ENCODE measurements at places on chromosomes 6 and 20. TPM values are rescaled to one million over a fixed set of nuclear protein-coding genes. Genes with fewer than 3 reads are reported as not detected.
A peak's percentile ranks its signal among the peaks of the same experiment; 100 is the strongest.

DNA sequence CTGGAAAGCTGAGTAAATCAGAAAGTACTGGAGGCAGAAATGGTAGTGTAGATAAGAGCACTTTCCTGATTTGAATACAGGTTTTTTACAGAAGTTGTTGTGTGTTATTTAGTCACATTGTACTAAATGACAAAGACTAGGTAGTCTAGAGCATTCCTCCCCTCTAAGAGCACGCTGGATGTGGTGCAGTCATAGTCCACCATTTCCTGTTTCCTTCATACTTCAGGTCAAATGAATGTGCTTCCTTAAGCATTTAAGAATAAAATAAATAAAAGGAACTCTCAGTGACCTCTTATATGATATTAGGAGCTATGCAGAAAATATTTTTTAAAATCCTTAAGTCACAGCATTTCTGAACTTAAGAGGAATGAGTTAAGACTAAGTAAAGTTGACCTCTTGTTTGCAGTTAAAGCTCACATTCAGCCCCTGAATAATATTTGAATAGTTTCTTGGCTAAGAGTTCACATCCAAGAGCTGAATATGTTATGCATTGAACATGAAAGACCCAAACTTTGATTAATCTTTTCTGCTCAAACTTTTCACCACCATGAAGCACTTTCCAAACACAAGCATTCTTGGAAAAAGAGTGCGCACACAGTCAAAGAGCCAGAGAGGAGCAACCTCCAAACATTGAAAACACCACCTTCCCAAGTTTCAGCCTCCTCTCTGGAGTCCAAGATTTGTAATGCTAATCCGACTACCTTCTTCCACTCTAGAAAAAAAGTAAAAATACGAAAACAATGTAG lies 53.4 kb upstream of the TMEM30A start:
- H3K27me3 ChIP-seq = no peaks in the 10 kb centered on the region
- no peak overlapping the region for H3K4me3 ChIP-seq
- no peak overlapping the region for H3K27ac ChIP-seq
- H3K4me1 ChIP-seq = peaks cover 8% of the 10 kb centered on the region
- no peak for DNase-seq
- H3K36me3 ChIP-seq = no peaks in the 10 kb centered on the region

- H3K36me3 ChIP-seq = no peaks in the 10 kb centered on the region
- no peak for DNase-seq
- no peak overlapping the region for H3K27ac ChIP-seq
- no peak overlapping the region for H3K4me3 ChIP-seq
- H3K27me3 ChIP-seq = no peaks in the 10 kb centered on the region
These were observed 852 bp upstream of the TFEB start for GRCh38 chr6:41736186-41736733.

DNA sequence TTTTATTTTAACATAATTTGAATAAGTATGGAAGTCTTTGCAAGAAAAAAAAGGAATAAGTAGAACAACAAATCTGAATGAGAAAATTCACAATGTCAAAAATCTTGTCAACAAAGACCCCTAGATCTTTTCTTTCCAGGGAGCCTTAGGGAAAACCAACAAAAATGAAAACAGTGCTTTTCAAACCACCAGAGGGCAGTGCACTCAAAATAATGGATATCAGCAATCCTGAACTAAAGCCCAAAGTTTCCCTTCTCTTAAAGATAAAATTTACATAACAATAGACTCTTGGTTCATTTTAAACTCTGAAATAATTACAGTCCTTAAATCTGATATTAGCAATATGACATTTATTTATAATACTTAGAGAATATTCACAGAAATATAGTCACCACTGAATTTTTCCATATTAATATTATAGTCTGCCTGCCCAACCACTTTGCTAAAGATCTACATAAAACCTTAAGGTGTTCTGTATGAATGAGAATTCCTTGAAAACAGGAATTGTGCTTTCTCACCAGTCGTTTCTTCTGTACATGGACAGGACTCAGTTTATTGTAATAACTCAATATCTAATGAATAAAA lies 105.3 kb upstream of the BMP5 start:
- no peak for DNase-seq
- no peaks in the 10 kb centered on the region for H3K4me1 ChIP-seq
- H3K27me3 ChIP-seq = no peaks in the 10 kb centered on the region
- no peak overlapping the region for H3K27ac ChIP-seq
- H3K36me3 ChIP-seq = no peaks in the 10 kb centered on the region

- peak; percentile 25 for DNase-seq
- no peaks in the 10 kb centered on the region for H3K4me1 ChIP-seq
- H3K4me3 ChIP-seq = no peak overlapping the region
- no peaks in the 10 kb centered on the region for H3K36me3 ChIP-seq
- no peak overlapping the region for H3K27ac ChIP-seq
- no peaks in the 10 kb centered on the region for H3K27me3 ChIP-seq
These were observed 2.3 kb upstream of the OCSTAMP start for GRCh38 chr20:46552460-46553420.

- H3K4me1 ChIP-seq = no peaks in the 10 kb centered on the region
- no peaks in the 10 kb centered on the region for H3K27me3 ChIP-seq
- H3K27ac ChIP-seq = peak overlapping the region; percentile 23
- no peak for DNase-seq
- no peaks in the 10 kb centered on the region for H3K36me3 ChIP-seq
These were observed 45.6 kb upstream of the SPDEF start for GRCh38 chr6:34601706-34602105.

Gene CRIP3
- not detected for total RNA-seq

GRCh38 chr6:169213814-169214520 lies 39.7 kb downstream of the THBS2 start:
- H3K27ac ChIP-seq = peak overlapping the region; percentile 86
- DNase-seq = no peak
- no peak overlapping the region for H3K4me3 ChIP-seq
- peaks cover 9% of the 10 kb centered on the region for H3K4me1 ChIP-seq
- no peaks in the 10 kb centered on the region for H3K36me3 ChIP-seq

Gene WFDC5
- not detected for total RNA-seq

DNA sequence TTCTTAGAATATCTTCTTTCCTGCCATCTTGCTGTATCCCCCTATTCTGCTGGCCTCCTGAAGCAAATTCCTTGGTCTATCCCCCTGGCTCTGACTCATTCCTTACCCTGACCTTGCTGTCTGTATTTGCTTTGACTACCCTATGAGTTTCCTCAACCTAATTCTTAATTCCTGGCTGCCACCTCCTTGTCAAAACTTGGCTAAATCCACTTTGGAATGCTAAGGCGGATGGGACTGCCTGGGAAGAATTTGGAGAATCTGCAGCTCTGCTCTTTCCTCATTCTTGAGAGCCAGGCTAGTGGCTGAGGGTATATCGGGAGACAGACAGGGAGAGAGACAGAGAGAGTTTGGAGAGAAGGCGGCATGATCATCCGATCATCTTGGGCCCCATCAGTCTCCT lies 24.4 kb downstream of the CAP2 start:
- no peaks in the 10 kb centered on the region for H3K4me1 ChIP-seq
- H3K36me3 ChIP-seq = no peaks in the 10 kb centered on the region
- no peak overlapping the region for H3K4me3 ChIP-seq

GRCh38 chr20:37757550-37757949 lies 63.7 kb downstream of the CTNNBL1 start:
- peak; percentile 18 for DNase-seq
- H3K36me3 ChIP-seq = peaks cover 12% of the 10 kb centered on the region
- H3K4me3 ChIP-seq = no peak overlapping the region
- H3K27me3 ChIP-seq = no peaks in the 10 kb centered on the region
- H3K27ac ChIP-seq = no peak overlapping the region

Gene SIRPG
- 2.5 TPM for total RNA-seq

Gene SMAP1
- 48.9 TPM for total RNA-seq

- no peaks in the 10 kb centered on the region for H3K4me1 ChIP-seq
- no peak for DNase-seq
- no peak overlapping the region for H3K27ac ChIP-seq
- H3K27me3 ChIP-seq = no peaks in the 10 kb centered on the region
- no peaks in the 10 kb centered on the region for H3K36me3 ChIP-seq
These were observed 1.1 kb upstream of the APOBEC2 start for GRCh38 chr6:41051873-41052272.

Gene XKR7
- 0.38 TPM for total RNA-seq

Gene PHACTR3
- 31.5 TPM for total RNA-seq

Gene FERMT1
- total RNA-seq = 21.2 TPM

DNA sequence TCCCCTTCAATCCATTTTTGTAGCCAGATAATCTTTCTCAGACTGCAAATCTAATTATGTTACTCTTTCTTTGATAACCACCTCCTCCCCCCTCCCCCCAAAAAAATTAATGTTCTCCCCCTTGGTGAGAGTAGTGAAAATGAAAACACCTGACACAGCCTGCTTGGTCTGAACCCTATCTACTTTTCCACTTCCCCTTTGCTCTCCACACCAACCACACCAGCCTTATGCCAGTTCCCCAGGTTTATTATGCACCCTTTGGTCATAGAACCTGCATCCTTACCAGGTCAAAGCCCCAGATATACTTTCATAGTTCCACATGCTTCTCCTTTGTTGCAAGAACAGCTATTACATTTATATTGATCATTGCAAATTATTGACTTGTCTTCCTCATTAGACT lies 19.4 kb downstream of the PFDN4 start:
- H3K27me3 ChIP-seq = no peaks in the 10 kb centered on the region
- no peaks in the 10 kb centered on the region for H3K36me3 ChIP-seq
- H3K27ac ChIP-seq = no peak overlapping the region

GRCh38 chr6:83592770-83593394 lies 80.5 kb downstream of the PRSS35 start:
- H3K27ac ChIP-seq = no peak overlapping the region
- no peak overlapping the region for H3K4me3 ChIP-seq
- DNase-seq = no peak
- H3K36me3 ChIP-seq = no peaks in the 10 kb centered on the region
- no peaks in the 10 kb centered on the region for H3K27me3 ChIP-seq
- no peaks in the 10 kb centered on the region for H3K4me1 ChIP-seq

DNA sequence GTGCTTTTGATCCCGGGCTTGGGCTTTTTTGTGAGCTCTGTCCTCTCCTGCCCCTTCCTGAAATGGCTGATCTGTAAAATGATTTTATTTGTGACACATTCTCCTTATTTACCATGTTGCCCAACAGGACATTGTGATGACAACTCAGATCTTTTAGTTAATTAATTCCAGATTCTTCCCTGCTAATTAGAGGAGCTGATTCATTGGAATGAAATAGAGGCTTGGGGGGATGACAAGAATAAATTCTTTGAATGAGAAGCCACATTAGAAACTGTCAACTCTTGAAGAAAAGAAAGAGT lies 26.1 kb upstream of the GABRR1 start:
- no peak overlapping the region for H3K4me3 ChIP-seq
- no peak for DNase-seq
- H3K4me1 ChIP-seq = no peaks in the 10 kb centered on the region
- no peaks in the 10 kb centered on the region for H3K36me3 ChIP-seq
- no peak overlapping the region for H3K27ac ChIP-seq

DNA sequence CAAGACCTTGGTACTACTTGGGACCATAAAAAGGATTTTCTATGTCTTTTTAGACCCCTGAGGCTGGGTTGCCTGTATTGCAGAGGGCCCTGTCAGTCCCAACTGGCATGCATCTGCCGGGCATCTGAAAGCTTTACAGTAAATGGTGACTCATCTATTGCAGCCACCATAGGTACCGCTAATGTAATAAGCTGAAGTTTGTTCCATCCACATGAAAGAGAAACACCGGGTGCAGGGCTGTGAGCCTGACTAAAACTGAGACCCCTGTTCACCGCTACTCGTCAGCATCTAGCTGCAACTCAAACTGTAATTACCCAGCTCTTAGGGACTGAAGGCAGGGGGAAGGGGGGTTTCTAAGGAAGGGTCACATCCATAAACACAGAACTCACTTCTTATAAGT lies 49.5 kb downstream of the TRERF1 start:
- DNase-seq = no peak
- no peaks in the 10 kb centered on the region for H3K27me3 ChIP-seq
- peaks cover 9% of the 10 kb centered on the region for H3K4me1 ChIP-seq
- H3K36me3 ChIP-seq = no peaks in the 10 kb centered on the region

- no peak for DNase-seq
- no peaks in the 10 kb centered on the region for H3K4me1 ChIP-seq
- no peaks in the 10 kb centered on the region for H3K27me3 ChIP-seq
- H3K36me3 ChIP-seq = no peaks in the 10 kb centered on the region
These were observed 101.6 kb upstream of the TMEM30A start for GRCh38 chr6:75386050-75386770.

DNA sequence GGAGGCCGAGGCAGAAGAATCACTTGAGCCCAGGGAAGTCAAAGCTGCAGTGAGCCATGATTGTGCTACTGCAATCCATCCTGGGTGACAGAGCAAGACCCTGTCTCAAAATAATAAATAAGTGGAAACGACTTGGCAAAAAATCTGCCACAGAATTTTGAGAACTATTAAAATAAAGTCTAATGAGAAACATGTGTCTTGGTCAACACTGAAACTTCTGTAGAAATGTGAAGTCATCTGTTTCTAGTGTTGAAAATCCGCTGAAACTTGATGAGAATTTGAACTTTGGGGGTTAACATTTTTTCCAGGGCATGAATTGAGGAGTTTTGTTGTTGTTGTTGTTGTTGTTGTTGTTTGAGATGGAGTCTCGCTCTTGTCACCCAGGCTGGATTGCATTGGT lies 29.0 kb upstream of the BCLAF1 start:
- H3K27me3 ChIP-seq = no peaks in the 10 kb centered on the region
- H3K4me1 ChIP-seq = no peaks in the 10 kb centered on the region
- H3K36me3 ChIP-seq = no peaks in the 10 kb centered on the region
- no peak for DNase-seq
- no peak overlapping the region for H3K27ac ChIP-seq
- no peak overlapping the region for H3K4me3 ChIP-seq

Gene PHACTR1
- 0.35 TPM for total RNA-seq

Gene COL9A3
- total RNA-seq = 4.6 TPM

GRCh38 chr20:38127920-38128528 lies 37.0 kb downstream of the TGM2 start:
- H3K4me3 ChIP-seq = no peak overlapping the region
- H3K36me3 ChIP-seq = no peaks in the 10 kb centered on the region
- H3K27me3 ChIP-seq = no peaks in the 10 kb centered on the region
- H3K4me1 ChIP-seq = peaks cover 30% of the 10 kb centered on the region

GRCh38 chr6:10556992-10557391 lies 35.8 kb downstream of the GCNT2 start:
- no peaks in the 10 kb centered on the region for H3K27me3 ChIP-seq
- no peak overlapping the region for H3K4me3 ChIP-seq
- H3K27ac ChIP-seq = peak overlapping the region; percentile 27
- peaks cover 41% of the 10 kb centered on the region for H3K4me1 ChIP-seq
